Ureter (tissue), 1 donor: ENCODE measurements at places on chromosomes 16 and 17. TPM values are rescaled to one million over a fixed set of nuclear protein-coding genes. Genes with fewer than 3 reads are reported as not detected.

GRCh38 chr17:70434536-70435490, 265.5 kb downstream of the KCNJ2 start:
- no peak for DNase-seq

HOXB1 gene
- 0.31 TPM for total RNA-seq

DNA sequence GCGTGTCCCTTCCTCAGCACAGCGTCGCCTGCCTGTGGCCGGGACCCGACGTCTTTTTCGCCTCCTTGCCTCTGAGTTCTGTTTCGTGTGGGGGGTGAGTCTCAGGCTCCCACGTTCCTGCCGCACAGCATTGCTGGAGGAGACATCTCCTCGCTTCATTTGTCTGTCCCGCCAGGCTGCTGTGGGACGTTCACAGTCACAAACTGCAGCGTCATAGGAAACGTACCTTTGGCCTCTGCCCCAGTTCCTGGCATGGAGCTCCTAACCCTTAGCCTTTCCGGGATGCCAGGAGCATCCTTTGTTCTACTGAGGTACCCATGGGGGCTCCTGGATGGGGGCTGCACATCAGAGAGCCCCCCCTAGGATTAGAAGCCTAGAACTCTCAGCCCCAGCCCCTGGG, 18.2 kb upstream of the CBFA2T3 start:
- DNase-seq: no peak

GRCh38 chr16:53952215-53953208, 248.6 kb downstream of the FTO start:
- DNase-seq: no peak

TAC4 gene
- total RNA-seq: not detected

DNA sequence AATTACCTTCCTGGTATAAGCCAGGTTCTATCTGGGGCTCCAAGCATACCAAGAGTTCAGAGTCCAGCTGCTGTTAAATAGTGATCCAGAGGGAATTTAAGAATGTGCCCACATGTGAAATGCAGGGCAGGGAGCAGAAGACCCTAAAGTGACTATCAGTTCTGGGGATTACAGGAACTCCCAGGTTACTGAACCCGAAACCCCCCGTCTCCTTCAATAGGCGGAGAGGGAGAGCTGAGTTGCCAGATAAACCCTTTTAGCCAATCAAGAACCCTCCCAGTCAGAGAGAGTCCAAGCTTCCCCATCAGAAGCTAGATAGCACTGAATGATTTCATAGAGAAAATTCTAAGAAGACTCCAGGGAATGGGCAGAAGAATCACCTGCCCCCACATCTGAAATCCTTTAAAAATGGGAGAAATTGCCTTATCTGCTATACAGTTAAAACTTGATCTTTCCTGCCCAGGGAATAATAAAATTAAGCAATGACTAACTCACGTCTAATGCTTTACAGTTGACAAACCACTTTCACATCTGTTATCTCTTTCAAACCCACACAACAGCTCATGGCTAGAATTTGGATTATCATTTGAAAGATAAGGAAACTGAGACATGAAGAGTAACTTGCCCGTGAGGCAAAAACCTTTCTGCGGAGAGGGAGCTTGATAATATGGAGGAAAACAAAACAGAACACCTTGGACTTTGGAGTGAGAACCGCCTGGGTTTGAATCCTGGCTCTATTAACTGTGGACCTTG, 10.2 kb downstream of the NOG start:
- DNase-seq: no peak

SDR42E2 gene
- 0.18 TPM for total RNA-seq

DNA sequence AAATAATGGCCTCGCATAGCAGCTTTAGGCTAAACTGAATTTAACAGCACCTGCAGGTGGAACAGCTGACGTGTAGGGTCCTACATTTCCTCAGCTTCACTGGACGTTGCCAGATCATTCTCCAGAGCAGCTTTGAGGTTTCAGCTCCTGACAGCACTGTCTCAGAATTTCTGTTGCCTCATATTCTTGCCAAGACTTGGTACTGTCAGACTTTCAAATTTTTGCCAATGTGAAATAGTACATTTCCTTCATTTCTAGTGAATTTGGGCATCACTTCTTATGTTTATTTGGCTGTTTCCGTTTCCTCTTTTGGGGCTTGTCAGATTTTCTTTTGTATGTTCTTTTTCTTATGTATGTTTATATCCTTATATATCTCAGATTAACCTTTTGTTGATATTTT, 48.7 kb downstream of the MRTFB start:
- no peak for DNase-seq

DNA sequence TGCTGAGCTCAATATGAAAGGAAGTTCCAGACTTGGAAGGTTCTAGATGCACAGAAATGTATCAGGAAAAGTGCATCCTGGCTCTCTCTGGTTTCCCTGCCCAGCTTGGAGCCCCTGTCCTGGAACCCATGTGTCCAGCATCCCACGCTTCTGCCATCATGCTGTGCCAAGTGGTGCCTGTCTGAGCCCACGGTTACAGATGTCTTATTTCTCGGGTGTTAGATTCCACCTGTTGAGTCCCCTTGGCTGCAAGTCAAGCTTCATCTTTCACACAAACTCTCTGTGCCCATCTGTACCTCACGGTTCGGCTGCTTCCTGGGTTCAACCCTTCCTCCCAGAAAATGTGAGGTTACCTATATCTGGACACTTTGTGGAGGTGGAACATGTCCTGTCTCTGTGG, 22.5 kb downstream of the OR1D5 start:
- no peak for DNase-seq

GNGT2 gene
- 2.9 TPM for total RNA-seq

DNA sequence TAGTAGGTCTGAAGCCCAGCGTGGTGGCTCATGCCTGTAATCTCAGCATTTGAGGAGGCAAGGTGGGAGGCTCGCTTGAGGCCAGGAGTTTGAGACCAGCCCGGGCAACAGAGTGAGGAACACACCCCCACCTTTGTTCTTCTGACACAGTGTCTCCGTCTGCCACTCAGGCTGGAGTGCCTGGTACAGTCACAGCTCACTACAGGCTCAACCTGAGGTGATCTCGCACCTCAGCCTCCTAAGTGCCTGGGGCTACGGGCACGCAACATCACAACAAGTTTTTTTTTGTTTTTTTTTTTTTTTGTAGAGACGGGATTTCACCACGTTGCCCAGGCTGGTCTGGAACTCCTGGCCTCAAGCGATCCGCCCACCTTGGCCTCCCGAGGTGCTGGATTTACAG, 6.7 kb upstream of the TLCD3A start:
- DNase-seq: no peak

- no peak for DNase-seq
Measured at GRCh38 chr17:11880714-11881113, 116.6 kb downstream of the ZNF18 start.

- no peak for DNase-seq
Measured at GRCh38 chr17:4354862-4355514, 11.5 kb downstream of the UBE2G1 start.
